NCI-H69 (cell line): ENCODE measurements at places on chromosomes 5 and 9.

- peak; percentile 77 for DNase-seq
These were observed 178.8 kb downstream of the GAPVD1 start for GRCh38 chr9:125440411-125440810.

DNA sequence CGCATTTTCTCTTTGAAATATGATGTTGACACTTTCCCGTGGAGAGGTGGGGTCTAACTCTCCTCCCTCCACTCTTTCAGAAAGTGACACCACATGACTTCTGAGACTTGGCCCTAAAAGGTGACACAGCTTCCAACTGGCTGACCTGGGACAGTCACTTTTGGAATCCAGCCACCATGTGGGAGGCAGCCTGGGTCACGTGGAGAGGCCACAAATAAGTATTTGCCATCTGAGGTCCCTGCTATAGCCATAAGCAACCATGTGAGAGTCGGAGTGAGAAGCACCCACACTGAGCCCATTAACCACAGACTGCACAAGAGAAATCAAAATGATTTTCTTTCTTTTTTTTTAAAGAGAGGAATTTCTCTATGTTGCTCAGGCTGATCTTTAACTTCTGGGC is 4.1 kb upstream of the PHYKPL start:
- no peak for DNase-seq

DNA sequence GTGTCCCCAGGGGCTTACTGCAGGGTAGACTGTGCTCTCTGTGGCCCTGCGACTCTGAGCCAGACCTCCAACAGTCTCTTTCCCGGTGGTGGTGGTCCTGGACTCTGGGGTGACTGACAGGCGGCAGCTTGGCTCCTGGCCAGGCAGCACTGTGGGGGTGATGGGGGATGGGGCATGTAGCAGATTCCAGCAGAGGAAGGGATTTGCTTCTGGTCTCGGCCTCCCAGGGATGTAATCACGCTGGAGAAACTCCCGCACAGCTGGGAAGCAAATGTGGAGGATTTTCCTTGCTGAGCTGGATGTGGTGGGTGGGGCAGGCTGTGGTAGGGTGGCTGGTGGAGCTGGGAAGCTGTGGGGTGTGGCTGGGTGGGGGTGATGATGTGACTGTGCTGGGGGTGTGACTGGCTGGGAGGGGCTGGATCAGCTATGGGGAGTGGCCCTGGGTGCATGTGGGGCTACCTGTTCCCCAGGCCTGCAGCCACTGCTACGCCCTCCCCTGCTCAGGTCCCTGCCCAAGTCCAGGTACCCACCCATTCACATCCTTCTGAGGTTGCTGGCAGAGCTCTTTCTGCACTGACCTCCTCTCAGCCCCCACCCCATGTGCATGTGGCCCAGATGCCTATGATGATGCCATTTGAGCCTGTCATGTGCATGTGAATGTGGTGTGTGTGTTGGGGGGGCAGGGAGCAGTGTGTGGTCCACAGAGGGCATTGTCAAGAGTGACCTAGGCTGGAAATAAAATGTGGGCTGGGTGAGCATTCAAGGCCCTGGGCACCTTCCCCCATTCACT is 3.8 kb downstream of the NDST1 start:
- DNase-seq, result peak; percentile 60

DNA sequence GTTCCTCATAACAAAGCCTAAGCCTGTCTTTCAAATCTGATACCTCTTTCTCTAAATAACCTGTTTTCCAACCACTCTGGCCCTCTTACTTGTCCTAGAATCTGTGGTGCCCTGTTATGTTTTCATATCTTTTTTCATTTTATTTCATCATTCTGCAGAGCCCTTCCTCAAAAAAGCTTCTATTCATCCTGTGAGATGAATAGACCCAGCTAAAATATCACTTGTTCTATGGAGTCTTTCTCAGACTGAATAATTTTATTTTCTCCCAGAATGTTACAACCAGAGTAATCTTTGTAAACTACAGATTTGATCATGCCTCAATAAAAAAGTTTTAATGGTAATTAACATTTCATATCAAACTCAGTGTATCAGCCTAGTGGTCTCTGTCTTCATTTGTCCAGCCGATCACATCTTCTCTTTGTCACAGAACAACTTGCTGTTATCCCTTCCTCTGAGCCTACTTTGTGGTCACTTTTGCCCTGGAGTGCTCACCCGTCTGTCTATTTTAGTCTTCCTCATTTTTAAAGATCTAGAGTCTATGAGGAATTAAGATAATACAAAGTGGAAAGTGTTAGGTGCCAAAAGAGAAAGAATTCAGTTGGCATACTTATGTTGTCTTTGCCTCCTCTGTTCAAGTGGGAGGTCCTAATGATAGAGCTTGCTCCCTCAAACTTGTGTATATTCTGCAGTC is 77.8 kb downstream of the ZCCHC7 start:
- no peak for DNase-seq

GRCh38 chr5:107917983-107918382 is 247.2 kb upstream of the EFNA5 start:
- peak; percentile 34 for DNase-seq

DNA sequence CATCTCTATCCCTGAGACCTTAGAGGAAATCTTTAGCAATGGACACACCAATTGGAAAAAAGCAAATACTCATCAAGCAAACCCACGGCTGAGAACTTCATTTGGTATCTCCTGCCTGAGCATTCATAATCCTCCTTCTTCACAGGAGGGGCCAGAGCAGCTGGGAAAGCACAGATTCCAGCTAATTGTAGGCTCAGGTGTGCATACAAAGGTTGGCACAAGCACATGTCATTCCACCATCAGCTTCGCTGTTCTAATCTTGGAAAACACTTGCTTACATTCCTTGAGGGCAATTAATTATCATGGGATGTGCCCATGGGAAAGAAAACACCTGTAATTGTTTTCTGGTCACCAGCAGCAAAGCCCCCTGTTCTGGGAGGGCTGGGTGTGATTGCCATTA is 376.6 kb downstream of the SPOCK1 start:
- peak; percentile 97 for DNase-seq

DNA sequence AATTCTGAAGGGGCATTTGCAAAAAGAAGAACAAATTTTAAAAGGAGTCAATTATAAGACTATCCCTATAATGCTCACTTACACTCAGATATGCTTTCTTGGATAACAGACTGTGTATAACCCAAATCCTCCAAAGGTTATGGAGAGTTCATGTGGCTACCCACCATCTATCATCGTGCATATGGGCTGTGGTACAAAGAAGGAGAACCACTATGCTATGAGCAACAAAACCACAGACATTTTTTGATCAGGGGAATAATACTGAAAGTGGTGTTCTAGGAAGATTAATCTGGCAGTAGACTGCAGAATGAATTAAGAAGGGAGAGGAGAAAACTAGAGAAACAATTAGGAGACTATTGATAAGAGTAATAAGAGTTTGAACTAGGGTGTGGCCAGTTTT is 16.8 kb downstream of the NR3C1 start:
- no peak for DNase-seq

DNA sequence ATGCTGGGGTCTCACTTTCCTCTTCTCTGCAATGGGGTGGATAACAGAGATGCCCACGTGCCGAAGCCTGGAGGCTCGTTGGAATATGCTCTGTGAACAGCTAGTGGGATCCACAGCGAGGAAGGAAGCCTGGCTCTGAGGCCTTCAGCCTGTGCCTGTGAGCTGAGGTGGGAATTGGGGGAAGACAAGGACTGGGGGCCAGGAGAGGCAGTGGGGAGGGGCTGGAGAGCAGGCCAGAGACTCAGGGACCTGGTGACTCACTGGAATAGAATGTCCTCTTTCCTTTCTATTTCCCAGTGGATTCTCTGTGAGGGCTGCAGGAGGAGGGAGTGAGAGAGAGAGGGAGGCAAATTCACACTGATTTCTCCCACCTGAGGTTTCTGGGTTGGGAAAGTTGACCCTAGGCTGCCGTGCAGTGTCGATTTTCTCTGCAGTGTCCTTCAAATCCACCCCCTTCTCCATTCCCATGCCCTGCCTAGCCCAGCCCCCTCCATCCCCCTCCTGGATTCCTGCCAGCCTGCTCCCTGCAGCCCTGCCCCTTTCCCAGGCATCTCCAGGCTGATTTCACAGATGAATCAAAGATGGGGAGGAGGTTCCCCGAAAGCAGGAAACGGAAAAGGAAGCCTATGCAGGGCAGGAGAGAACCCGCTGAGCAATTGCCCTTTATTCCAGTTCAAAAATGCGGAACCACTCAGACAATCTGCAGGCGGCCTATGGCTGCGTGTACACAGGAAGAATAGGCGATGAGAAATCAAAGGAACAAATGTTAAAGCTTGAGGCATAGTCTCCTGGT is 1.4 kb upstream of the SPAAR start:
- DNase-seq, result peak; percentile 55

DNA sequence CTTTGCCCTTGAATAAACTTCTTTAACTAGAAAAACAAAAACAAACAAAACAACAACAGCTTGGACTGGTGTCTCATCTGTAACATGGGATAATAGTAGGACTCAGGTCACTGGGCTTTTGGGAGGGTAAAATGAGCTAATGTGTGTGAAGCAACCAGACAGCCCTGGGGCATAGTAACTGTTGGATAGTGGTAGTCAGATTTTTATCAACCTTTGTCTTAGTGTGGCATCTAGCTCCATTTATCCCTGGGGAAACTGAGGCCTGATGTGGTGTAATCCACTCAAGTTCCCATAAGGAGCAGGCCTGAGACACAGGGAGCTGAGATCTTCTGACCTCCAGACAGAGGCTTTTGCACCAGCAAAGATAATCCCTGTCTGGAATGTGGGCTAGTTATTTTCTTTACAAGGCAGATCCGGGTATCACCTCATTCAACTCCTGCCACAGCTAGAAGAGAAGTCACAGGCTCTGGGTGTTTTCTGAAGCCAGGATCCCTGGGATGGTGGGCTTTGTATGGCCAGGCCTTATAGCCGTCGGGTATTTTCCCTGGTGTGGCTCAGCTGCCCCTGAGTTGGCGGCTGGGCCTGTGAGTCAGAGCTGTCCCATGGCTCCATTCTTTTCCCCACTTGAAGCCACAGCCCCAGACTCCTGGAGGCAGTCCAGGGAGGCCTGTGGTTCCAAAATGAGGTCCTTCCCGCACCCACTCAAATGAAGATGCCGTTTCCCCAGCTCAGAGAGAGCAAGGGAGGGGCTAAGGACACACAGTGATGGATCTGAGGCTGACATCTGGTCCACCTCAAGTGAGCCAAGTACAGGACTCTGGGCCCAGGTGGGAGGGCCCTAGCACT is 26.1 kb upstream of the CSF1R start:
- DNase-seq, result no peak

GRCh38 chr5:65451436-65451835 is 30.3 kb downstream of the ADAMTS6 start:
- DNase-seq, result no peak

DNA sequence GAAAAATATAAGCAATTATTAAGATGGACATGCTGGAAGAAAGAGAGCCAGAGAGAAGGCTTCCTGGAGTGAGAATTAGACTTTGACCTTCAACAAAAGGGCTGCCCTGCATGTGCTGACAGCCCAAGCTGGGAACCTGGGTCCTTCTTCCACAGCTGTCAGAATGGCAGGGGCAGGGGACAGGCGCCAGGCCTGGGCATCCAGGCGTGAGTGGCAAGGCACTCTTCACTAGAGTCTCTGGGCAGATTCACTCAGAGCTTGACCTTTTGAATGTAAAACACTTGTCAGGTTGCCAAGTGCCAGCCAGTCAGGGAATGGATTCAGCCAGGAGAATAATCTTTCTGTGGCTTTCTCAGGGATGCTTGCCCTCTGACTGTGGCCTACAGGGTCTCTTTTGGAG is 119.1 kb upstream of the CLINT1 start:
- peak; percentile 28 for DNase-seq

- no peak for DNase-seq
These were observed 29.5 kb upstream of the PCA3 start for GRCh38 chr9:76734716-76735115.

DNA sequence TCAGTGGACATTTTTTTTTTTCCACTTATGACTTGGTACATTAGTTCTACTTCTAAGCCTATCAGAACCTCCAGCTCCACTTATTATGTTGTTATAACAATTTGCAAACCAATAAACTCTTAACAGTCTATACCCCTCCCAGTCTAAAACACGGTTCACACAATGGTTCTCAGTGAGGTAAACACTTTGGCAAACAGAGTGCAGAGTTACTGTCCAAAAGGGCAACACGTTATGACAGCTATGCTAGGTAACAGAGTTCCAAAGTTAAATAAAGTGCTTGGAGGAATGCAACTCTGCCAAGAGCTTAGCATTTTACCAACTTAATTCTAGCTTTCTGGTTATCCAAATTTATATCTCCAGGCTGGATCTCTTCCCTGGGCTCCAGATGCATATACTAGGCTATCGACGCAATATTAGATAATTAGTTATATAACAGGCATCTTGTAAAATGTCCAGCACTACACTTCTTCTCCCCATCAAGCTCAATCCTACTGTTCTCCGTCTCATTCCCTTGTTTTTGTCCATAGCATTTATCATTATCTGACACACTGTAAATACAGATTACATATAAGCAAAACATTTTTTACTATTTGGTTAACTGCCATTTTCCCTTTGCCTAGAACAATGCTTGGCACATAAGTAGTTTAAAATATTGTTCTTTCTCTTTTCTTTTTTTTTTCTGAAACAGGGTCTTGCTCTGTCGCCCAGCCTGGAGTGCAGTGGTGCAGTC is 14.3 kb downstream of the FNBP1 start:
- no peak for DNase-seq

DNA sequence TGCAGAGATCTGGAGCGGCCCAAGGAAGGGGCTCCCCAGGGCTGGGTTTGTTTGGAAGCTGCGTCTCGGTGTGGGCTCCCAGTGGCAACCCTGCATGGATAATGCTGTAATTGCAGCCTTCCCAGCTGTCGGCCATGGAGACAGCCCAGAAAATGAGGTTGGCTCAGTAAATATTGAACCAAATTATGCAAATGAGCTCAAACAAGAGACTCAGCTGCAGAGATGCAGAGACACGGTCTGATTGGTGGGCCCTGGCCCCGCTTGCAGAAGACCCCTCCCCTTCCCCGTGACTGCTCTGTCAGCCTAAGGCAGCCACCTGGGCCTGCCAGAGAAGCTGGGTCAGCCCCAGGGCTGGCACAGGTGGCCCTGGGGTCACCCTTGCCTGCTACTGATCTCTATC is 75.9 kb downstream of the RAD23B start:
- DNase-seq, result peak; percentile 99

- DNase-seq, result peak; percentile 91
These were observed 190.6 kb downstream of the MAT2B start for GRCh38 chr5:163695830-163696578.

DNA sequence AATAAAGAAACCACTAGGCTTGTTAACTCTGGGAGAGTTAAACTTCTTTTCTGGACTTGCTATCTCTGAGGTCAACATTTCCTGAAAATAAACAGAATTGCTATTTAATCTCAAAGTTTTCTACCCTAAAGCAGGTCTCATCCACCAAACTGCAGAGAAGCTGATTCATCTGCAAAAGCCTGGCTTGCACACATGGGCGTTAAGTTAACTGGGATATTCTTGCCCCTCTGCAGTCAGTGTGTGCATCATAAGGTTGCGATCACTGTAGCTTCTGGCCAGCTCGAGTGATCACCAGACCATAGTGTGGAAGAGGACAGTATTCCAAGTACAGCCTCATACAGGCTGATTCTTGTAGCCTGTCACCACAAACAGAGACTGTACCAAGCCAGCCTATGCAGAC is 99.2 kb downstream of the SPOCK1 start:
- no peak for DNase-seq
